Stimulated activated CD8-positive, alpha-beta memory T cell treated with anti-CD3 and anti-CD28 coated beads, Interleukin-7, amount 100 ng/mL, for 4 hours (primary cell): ENCODE measurements at places on chromosomes 3 and 15.

DNA sequence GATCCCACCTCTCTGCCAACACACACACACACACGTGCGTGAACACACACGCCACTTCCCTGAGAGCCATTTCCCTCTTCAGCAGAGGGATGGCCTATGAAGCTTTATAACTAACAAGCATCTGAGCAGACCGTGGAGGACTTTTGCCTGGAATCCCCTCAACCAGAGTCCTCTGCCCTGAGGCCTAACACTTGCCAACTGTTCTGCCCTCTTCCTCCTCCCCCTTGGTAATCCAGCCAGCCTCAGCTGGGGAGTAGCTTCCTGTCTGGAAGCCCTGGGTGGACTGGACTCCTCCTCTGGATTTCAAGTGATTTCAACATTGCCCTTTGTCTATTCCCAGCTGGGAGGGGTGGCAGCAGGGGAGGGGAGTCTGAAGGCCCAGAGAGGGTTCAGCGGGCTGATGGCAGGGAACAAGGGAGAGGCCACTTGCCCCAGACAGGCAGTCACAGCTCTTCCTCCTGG is 68.4 kb upstream of the HACD2 start:
- no peak for DNase-seq

DNA sequence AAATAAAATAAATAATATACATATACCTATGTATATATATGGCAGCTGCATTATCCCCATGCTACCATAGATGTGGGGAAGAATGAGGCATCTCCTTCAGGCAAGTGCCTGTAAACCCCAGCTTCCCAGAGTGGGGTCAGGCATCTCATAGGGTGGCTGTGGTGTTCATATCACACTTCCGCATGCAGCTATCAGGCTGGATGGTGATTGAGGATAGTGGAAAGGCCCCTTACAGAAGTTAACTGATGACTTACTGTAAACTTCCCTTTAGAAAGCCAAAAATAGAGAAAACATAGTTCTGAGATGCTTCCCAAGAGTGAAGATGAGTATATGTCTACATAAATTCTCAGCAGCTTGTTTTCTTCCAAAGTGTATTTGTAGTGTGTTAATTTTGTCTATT is 3.5 kb upstream of the PP2D1 start:
- DNase-seq, result no peak

GRCh38 chr3:59450946-59451763 is 401.3 kb upstream of the CFAP20DC start:
- peak; percentile 35 for DNase-seq

DNA sequence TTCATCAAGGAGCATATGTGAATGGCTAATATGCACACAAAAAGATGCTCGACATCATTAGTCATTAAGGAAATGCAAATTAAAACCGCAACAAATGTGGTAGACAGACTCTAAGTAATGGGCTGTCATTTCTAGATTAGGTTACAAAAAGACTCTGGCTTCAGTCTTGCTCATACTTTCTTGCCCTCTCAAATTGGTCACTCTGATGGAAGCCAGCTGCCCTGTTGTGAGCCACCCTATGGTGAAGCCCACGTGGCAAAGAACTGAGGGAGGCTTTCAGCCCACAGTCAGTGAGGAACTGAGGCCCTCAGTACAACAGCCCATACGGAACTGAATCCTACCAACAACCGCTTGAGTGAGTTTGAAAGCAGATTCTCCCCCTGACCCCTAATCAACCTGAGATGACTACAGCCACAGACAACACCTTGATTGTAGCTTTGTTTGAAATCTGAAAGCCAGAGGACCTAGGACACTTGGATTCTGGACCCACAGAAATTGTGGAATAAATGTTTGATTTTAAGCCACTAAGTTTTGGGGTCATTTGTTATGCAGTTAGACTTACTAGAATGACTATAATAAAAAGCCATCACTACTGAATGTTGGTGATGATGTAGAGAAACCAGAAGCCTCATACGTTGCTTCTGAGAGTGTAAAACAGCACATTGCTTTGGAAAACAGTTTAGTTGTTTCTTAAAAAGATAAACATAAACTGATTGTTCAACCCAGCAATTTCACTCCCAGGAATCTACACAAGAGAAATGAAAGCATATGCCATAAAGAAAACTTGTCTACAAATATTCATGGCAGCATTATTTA is 45.7 kb downstream of the EHHADH start:
- DNase-seq, result no peak

DNA sequence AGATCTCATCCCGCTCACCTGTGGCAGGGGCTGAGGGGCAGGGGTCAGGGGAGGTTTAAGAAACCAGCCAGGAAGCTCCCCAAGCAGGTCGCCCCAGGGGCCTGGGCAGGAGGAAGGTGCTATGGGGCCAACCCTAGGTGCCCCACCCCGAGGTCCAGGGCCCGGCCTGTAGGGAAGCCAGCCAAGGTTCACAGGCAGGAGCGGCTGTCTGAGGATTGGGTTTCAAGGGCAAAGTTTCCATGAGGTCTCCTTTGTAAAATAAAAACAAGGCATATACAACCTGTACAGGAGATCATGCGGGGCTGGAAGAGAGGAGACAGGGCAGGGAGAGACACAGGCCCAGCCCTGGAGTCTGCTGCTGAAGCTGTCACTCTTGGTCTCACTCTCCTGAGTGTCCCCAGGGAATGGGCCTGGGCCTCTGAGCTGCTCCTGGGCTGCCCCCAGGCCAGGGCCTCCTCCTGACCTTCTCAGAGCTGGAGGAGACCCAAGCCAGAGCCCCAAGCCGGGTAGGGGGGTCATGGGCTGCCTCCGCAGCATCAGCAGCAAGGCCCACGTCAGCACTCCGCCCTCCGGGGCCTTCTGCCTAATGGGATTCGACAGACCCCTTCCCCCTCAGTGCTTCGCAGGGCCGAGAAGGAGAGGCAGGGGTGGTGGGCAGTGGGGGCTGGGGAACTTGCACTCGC is 5.5 kb downstream of the CPLX3 start:
- DNase-seq, result no peak

DNA sequence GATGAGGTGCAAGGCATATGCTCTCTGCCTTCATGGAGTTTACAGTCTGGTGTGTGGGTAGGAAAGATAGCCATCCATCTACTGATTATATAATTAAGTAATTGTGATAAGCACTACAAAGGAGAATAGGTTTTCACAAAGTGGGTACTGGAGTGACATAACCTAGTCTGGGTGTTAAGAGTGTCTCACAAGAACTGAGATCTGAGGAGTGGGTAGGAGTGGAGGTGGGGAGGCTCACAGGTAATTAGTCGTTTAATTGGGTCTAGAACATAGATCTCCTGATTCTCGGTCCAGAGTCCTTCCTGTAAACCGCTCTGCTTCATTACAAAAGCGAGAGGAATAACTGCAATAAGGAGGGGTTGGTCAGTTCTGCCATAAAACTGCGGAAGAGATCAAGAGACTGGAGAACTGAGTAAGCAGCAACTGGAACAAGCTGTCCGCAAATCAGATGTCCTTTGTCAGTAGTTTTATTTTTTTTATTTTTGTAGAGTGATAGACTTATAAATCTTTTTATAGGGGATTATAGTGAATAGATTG is 2.2 kb downstream of the NEO1 start:
- no peak for DNase-seq

DNA sequence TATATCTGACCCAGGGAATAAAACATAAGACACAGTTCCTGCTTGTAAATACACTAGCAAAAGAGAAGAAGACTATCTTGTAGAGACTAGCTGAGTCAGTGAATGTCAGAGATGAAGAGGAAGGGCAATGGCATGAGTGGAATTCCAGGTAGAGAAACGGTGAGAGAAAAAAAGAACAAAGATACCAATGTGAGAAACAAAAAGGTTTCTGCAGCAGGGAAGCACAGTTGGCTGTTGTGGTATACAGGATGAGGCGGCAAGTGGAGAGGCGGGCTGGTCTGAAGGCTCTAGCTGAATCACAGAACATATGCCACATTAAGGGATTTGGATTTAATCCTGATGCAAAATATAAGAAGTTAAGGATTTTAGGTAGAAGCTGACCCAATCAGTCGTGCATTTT is 17.1 kb upstream of the TASOR start:
- DNase-seq, result no peak

DNA sequence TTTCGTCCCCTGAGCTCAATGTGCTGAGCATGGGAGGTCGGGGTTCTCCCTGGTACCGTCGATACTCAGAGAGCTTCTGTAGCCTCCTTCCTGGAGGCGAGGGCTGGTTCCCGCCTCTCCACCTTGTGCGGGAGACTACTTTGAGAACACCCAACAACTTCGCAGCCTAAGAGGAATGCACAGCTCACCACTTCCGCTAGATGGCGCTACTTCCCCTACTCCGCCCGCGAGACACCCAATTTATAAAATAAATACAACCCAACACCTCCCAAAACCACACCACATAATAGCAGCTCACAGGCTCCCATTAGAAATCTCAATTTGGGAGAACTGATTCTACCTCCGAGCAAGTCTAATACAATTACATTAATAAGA is 1.2 kb downstream of the RGMA start:
- peak; percentile 44 for DNase-seq

DNA sequence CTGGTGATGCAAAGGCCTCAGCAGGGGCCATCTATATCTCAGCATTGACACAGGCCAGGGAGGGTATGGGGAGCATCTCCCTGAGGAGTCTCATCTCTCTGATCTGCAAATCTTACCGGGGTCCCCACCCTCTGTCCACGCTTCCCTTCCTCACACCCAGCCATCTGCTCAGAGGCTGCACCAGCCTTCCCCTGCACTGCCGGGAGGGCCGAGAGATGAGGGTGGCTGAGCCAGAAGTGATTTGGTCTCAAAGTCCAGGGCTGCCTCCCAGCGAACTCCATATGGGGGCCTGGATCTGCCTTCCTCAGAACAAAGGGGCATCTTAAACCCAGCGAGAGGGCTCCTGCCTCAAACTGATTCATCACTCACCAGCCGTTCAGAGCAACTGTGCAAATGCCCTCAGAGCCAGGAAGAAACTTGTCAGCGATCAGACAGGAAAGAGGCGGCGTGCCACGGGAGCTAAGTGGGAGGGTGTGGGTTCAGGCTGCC is 4.6 kb downstream of the IGDCC3 start:
- no peak for DNase-seq

- peak; percentile 79 for DNase-seq
Observed at GRCh38 chr15:50906954-50907600, 1.4 kb upstream of the AP4E1 start.

GRCh38 chr3:106447723-106448301 is 579.0 kb upstream of the CBLB start:
- no peak for DNase-seq

GRCh38 chr3:183583331-183584245 is 28.1 kb upstream of the KLHL6 start:
- DNase-seq, result no peak

DNA sequence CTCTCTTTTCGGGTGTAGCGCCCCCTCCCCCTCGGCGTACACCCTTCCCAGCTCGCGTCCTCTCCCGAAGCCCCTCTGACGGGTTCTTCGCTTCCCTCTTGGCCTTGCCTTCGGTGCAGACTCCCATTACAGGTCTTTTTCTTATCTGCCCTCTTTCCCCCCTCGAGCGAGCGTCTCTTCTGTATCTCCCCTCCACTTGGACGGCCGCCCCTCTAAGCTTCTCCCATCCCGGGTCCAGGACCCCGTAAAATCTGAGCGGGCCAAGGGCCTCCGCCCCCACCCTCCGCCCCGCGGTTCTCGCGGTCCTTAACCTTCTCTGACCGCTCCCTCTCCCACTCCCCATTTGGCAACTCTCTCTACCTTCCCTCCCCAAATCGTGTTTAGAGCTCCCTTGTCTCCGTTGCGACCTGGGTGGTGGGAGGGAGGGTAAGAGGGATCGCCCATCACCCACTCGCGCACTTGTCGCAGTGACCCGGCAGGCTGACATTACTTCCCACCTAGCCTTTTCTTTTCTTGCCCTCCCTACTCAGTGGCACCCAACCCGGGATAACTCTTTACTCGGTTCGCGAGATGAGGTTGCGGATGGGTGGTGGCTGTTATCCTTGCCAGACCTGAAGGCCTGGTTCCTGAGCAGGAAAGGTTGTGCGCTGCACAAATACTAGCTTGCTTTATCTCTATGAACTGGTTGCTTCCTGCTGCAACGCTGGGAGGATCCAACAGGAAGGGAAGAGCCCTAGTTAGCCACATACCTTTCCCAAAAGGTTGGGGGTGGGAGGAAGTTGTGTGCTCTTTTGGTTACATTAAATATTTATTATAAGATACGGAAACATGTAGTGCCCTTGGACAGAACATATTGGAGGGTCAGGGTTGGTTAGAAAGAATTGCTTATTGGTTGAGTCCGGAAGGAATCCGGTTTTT is 922 bp downstream of the RAB11A start:
- no peak for DNase-seq

DNA sequence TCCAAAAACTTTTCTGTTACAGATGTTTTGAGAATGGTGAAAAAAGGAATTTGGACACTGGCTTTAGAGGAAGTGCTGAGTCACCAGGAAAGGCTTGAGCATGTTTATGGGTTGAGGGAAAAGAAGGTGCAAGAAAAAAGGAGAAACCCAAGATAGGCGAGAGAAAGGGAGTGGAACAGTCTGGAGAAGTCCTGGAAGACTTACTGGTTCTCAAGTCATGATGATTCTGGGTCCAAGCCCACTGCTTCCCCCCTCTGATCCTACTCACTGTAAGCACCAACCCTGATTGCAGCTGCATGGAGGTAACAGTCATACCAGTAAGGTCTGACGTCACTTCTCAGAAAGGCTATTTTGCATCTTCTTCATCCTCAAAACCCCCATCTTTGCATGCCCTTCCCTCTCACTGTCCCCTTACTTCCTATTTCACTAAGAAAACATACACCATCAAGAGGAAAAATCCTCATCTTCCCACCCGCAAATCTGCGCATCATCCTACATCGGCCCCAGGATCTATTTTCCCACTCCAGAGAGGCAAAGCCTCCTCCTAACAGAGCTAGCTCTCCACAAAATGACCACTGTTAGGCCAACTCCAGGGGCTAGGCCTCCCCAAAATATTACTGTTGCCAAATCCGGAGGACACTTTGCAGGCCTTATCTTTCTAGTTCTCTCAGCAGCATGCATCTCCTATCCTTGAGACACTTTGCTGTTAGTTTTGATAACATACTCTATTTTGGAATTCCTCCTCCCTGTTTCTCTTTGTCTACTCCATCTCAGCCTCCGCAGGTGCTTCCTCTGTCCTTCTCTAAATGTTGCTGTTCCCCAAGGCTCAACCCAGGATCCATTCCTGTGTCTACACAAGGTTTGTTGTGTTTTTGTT is 3.2 kb upstream of the ATP13A3 start:
- DNase-seq, result no peak

DNA sequence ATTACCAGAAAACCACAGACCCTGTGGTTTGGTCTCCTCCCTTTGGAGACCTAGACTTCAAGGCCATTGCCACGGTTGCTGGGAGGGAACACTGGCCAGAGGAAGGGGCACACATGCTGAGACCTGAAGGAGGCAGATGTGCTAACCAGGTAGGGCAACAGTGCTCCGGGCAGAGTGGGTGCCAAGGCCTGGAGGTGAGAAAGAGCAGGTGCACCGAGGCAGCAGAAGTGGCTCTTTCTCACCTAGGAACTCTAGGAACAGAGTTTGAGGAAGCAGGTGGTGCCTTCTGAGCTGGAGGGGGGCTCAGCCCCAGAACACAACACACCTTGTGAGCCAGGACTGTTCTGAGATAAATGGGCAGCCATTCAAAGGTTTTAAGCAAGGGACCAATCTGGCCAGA is 106.1 kb downstream of the MEGF11 start:
- DNase-seq, result no peak

DNA sequence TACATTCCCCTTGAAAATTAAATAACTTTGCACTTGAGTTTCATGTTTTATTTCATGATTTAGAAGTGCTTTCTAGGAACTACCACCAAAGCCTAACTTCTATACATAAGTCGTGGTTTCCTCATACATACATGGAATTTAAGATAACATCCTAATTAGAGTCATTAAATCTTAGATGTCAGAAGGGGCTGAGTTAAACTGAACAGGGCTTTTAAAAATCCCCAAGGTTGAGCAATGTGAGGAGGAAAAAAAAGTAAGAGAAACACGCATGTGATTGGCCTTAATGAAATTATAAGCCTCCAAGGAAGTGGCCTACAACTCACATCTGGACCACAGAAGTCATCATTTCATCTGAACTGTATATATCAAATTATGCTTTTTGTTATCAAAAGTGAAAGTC is 303.1 kb upstream of the SEMA6D start:
- no peak for DNase-seq
